ENCODE measurements at places on chromosomes 3 and 15.

- DNase-seq: no peak
Observed at GRCh38 chr3:188062216-188062615, 91.7 kb upstream of the LPP start.

- peak; percentile 42 for DNase-seq
Observed at GRCh38 chr3:136074546-136075170, 109.1 kb downstream of the PPP2R3A start.

DNA sequence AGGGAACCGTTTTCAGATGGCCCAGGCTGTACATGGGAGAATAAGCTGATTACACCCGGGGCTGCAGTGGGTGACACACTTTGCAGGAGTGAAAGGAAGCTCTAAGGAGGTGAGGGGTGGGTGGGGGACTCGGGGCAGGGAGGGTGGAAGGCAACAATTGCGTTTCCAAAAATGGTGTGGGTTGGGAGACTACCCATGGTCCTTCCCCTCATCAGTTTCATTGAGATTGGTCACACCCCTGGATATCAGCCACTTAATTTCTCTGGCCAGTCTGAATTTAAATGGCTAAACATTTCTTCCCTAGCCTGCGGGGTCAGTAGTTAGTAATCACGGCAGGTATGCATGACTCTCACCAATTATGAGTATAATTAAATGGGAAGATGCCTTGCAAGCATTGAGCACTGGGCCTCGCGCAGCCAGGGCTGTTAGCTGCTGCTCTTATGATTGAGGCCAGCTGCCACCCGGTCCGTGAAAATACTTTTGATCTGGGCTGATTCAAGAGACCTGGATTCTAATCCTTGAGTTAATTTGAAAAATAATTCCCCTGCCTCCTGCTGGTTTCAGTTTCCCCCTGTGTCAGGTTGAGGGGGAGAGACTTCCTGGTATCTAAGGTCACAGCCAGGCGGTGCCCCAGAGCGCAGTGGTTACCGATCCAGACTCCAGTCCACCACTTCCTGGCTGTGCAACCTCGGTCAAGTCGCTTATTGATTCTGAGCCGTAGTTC is 23.3 kb downstream of the SLC6A6 start:
- peak; percentile 48 for DNase-seq

GRCh38 chr3:26102376-26102775 is 312.5 kb downstream of the OXSM start:
- no peak for DNase-seq

DNA sequence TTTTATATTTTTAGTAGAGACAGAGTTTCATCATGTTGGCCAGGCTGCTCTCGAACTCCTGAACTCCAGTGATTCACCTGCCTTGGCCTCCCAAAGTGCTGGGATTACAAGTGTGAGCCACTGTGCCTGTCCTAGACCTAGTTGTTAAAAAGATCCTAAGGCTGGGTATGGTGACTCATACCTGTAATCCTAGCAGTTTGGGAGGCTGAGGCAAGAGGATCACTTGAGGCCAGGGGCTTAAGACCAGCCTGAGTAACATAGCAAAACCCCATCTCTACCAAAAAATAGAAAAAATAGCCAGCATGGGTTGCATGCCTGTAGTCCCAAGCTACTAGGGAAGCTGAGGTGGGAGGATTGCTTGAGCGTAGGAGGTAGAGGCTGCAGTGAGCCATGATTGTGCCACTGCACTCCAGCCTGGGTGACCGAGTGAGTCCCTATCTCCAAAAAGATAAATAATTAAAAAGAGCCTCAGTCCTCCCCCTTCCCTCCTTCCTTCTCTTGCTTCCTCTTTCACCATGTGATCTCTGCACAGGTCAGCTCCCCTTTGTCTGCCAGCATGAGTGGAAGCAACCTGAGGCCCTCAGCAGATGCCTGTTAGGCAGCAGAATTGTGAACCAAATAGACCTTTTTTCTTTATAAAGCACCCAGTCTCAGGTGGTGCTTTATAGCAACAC is 9.8 kb upstream of the FNDC3B start:
- no peak for DNase-seq

DNA sequence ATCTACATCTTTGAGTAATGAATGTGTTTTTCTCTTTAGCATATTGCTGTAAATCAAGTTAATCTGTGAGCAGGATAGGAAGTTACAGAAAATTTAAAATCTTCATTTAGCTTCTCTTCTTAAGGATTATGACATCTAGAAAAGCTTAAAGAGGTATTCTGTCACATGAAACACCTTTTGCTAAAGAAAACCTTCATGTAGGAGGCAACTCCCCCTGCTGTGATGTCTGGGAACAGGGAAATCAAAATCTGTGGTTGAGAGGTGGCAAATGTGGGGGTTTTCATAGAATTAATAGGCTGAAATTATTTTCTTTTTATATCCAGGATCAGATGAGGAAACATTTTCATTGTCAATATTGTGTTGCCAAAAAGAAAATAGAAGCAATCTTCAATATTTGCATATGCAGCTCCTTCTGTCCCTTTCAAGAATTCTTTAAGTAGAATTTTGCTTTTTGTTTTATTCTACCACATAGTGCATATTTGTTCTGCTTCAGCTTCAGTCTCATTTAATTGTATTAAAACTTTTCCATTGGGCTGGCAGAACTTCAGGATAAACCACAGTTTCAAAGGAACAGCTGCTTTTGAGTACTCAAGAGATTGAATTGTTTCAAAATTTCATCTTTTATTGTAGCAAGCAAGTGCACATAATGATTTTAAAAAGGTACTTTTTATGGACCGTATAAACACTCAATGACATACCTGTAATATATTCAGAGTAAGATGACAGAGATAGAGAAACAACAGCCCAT is 128.4 kb downstream of the RAP2B start:
- DNase-seq: no peak

DNA sequence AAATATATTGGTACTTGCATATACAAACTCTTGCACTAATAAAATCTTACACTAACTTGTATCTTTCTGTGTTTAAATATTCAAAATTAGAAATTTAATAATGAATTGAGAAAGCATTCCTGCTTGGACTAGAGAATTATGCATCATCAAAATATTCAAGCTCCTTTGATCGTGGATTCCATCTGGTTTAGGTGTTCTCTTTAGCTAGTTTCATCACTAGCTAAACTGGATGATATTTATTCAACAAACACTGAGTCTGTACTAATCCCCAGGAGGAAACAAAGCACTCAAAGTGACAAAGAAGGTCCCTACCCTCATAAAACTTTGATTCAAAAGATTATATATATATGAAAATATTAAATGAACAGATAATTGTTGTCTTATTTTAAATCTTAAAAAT is 1360.9 kb upstream of the ALCAM start:
- DNase-seq: peak; percentile 29

DNA sequence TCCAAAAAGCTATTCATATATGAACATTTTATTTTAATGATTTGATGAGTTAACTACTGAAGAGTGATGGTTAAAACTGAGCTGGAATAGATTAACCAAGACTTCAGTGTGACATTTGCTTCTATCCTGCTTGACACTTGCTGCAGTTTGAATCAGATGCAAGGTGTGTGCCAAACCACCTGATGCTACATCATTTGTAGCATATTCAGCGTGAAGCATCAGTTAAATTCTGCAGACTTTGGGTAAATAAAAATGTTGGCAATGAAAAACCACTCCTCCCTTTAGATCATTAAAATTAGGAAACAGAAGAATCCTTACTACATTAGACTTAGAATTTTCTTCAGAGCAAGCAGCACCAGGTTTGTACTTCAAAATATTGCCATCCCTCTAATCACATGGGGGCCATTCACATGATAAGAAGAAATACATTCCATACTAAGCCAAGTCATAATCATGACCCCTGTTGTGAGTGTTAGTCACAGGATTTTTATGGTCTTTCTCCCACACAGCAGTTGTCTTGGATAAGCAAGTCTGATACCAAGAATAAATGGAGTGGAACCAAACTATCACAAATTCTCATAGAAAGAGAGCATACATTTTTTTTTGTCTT is 160.7 kb upstream of the TNIK start:
- DNase-seq: peak; percentile 59

DNA sequence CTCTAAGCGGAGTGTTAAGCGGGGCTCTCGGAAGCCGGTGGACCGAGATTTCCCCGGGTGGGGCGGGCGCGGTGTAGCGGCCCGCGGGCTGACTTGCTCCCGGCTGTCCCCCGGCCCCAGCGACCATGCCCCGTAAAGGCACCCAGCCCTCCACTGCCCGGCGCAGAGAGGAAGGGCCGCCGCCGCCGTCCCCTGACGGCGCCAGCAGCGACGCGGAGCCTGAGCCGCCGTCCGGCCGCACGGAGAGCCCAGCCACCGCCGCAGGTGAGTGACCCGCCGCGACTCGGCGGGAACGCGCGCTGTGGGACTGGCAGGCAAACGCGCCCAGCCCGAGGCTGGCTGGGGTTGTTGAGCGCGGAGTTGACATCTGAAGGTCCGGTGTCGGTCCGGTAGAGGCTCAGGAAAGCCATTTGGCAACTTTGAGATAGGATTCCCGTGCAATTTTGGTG is 1.3 kb downstream of the SMC4 start:
- no peak for DNase-seq

DNA sequence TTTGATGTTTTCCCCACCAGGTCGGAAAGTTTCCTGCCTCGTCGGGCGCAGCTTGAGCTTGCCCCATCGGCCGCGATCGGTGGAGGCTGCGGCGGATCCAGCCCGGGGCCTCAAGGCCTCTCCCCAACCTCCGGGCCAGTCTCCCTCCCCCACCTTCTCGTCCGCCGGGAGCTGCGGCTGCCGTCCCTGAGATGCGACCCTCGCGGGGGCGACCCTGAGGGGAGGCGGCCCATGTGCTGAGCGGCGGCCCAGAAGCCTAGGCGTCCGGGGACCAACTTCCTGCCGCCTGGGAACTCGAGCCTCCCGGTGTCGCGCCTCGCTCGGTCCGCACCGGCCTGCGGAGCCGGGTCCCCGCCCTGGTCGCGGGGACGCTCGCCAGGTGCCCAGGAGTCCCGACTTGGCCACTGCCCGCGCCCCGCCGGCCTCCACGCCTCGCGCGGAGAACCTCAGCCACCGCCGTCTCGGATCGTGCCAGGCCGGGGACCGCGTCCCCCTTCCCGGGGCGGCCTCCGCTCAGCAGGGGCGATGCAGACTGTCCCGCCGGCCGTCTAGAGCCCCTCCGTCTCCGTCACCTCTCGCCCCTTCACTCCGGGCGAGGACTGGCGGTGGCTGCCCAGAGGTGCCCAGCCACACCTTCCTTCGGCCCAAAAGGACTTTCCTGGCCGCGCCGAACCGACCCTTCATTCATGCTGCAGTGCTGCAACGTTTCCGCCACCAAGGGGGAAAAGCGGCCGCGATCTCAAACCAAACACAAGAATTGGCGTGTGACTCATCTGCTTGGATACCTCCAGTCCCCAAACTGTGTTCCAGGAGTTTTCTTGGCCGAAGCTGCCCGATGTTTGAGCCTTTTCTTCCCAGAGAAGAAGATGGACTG is 656 bp downstream of the SLMAP start:
- DNase-seq: peak; percentile 80

GRCh38 chr3:183435661-183436060 is 7.2 kb upstream of the MCF2L2 start:
- DNase-seq: no peak
